NCI-H1105 treated with DMSO at 0.1 percent for 48 hours (cell line): ENCODE measurements at places on chromosomes 7 and 10.

GRCh38 chr7:12646139-12646538 lies 41.3 kb upstream of the ARL4A start:
- DNase-seq = no peak

DNA sequence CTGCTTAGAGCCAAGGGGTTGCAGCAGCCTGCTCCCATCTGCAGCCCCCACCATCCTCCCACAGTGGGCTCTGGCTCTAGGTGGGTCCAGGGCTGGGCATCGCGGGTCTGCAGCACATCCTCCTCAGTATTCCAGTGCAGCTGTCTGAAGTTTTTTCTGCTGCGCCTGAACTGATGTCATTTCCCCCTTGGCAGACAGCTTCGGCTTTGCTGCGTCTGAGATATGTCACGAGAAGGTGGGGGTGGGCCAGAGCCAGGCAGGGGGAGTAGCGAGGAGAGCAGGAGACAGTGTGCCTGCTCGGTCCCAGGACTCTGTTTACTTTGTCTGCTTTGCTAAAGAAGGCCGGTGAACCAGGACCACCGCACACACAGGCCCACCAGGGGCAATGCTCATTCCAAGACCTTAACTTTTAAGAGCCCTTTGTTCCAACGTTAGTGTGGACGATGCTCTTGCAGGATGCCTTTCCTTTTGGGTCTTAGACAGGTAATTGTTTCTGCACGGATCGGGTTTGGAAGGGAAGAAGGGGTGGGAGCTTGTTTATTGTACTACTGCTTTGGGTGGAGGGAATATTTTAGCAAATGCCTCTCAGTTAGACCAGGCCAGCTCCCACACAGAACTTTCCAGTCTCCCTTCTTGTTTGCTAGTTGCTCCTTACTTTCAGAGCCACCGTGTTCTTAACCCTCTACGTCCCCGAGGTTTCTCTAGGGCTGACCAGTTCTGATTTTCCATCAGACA lies 32.4 kb downstream of the WBP1L start:
- DNase-seq = no peak

DNA sequence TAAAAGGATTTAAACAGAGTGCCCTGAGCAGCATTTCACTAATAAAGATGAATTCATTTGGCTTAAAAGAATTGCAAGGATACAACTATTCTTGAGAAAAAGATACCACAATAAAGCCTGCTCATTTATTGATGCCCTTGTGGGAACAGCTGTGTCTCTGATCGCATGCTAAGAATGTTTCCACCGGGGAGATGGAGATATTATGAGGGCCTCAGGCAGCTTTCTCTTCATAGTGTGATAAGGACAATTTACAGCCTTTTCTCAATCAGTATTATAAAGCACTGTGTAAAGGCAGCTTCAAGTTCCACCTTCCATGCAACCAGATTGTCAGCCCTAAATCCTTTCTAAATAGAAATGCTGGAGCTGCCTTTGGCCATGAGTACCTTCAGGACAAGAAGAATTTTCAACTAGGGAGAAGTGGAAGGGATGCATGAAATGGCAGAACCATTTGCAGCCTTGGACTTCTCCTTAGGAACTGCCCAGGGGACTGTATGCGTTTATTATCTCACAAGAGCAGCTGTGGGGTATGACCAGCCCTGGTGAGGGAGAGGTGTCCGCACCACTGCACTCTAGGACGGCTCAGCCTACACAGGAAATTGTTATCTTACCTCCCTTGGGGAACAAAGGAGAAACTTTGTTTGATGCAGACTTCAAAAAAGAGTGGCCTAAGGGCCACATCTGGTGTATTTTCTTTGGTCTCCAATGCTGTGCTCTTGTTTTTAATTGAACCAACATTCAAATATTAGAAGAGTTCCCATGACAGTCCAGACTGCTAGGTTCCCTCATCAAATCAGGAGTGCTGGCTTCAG lies 116.9 kb upstream of the PCGF5 start:
- DNase-seq = no peak

DNA sequence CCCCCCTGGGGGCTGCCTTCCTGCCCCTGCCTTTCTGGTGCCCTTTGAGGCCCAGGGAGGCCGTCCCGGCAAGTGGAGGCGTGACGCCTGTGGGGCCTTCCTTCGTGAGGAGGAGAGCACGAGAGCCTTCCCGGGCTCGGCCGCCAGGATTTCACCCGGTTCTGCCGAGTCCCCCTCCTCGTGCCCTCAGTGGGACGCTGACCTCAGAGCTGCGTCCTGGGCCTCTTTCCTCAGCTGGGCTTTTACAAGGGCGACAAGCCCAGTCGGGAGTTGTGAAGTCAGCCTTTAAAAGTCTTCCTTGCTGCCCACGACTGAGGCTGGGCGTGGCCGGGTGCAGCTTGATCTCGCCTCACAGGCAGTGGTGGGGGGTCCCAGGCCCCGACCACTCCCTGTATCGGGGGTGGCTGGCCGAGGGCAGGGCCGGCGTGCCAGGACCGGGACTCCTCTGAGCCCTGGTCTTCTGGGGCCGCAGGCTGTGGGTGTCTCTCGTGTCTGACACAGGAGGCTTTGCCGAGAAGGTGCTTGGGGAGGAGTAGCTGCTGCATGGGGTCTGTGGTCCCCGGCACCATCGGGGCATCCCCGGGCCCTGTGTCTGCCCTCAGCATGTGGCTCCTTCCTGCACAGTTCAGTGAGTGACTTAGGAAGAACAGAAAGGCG lies 41.8 kb downstream of the FAM20C start:
- no peak for DNase-seq

- DNase-seq = no peak
Observed at GRCh38 chr10:131819241-131820072, 81.4 kb upstream of the PPP2R2D start.

GRCh38 chr7:30143748-30144251 lies 9.0 kb downstream of the MTURN start:
- DNase-seq = peak; percentile 98
